Caco-2 (cell line): ENCODE measurements at places on chromosomes 1 and 21. TPM values are rescaled to one million over a fixed set of nuclear protein-coding genes. Genes with fewer than 3 reads are reported as not detected.

DNA sequence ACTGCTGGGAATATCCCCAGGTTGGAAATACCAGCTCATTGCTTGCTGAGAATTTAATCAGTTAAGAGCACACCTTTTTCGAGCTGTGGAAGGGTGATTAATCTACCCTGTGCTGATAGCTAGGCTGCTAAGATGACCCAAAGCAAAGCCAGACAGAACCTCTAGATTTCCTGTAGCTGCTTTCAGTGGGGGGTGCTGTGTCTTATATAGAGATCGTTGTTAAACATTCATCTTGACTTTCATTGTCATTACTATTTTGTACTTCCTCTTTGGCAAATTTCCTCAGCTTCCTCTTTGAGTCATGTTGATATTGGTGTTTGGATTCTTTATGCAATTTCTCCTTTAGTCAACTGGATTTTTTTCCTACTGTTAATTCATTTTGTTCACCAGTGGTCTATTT is 155.3 kb downstream of the DISC1 start:
- H3K4me3 ChIP-seq, result no peak overlapping the region
- no peaks in the 10 kb centered on the region; the same call in 1 of the 2 replicates for H3K4me1 ChIP-seq
- DNase-seq, result no peak
- H3K27me3 ChIP-seq, result no peaks in the 10 kb centered on the region

DNA sequence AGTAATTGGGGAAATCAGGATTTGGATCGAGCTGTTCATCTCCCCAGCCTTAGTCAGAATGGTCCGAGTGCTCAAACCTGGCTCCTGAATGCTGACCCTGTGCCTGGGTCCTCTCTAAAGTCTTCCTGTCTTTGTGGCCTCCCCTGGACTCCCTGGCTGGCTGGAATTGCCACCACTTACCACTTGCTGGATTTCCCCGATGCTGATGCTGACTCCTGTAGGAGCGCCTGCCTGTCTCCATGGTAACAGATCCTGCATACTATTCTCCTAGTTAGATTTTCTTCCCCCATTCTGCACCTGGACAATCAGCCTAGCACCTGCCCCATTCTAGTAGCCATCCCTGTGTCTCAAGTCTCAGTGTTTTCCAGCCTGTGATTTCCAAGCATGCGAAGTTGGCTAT is 382.2 kb upstream of the ESRRG start:
- no peaks in the 10 kb centered on the region for H3K27me3 ChIP-seq
- H3K36me3 ChIP-seq, result no peaks in the 10 kb centered on the region
- no peak for DNase-seq
- H3K4me1 ChIP-seq, result no peaks in the 10 kb centered on the region
- no peak overlapping the region for H3K4me3 ChIP-seq
- H3K27ac ChIP-seq, result no peak overlapping the region

- no peak overlapping the region for H3K4me3 ChIP-seq
- no peak for DNase-seq
- no peak overlapping the region for H3K27ac ChIP-seq
Measured at GRCh38 chr1:101920577-101920976, 76.1 kb downstream of the OLFM3 start.

- peak; percentile 62 for DNase-seq
- no peaks in the 10 kb centered on the region for H3K27me3 ChIP-seq
- no peaks in the 10 kb centered on the region for H3K4me1 ChIP-seq
- no peak overlapping the region for H3K27ac ChIP-seq
- H3K4me3 ChIP-seq, result no peak overlapping the region
- no peaks in the 10 kb centered on the region; the same call in 1 of the 2 replicates for H3K36me3 ChIP-seq
Measured at GRCh38 chr1:44652445-44653106, 21.7 kb downstream of the TMEM53 start.

DNA sequence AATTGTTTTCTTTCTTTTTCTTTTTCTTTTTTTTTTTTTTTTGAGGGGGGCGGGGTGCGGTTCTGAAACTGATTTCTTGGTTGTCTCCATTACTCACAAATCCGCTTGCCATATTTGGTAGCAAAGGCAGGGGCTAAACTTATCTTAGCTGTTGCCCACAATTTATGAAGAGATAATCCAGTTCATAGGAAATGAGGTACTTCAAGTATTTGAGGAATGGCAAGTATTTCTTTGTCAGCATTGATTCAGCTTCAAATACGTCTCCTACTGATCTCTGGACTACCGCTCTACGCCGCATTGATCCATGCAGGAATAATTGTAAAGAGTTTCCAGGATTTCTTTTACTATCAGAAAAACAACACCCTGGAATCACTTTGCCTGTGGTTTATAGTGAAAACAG is 289.2 kb upstream of the DPYD start:
- no peaks in the 10 kb centered on the region for H3K27me3 ChIP-seq
- peak overlapping the region; percentile 84 for H3K27ac ChIP-seq
- H3K36me3 ChIP-seq, result no peaks in the 10 kb centered on the region

- no peak overlapping the region for H3K27ac ChIP-seq
- H3K4me1 ChIP-seq, result no peaks in the 10 kb centered on the region
- DNase-seq, result no peak
- no peaks in the 10 kb centered on the region for H3K27me3 ChIP-seq
Measured at GRCh38 chr1:245598524-245599305, 443.9 kb downstream of the KIF26B start.

- H3K4me3 ChIP-seq, result no peak overlapping the region
- no peak overlapping the region for H3K27ac ChIP-seq
- no peaks in the 10 kb centered on the region for H3K27me3 ChIP-seq
Measured at GRCh38 chr1:186518822-186519381, 58.0 kb upstream of the PDC start.

DNA sequence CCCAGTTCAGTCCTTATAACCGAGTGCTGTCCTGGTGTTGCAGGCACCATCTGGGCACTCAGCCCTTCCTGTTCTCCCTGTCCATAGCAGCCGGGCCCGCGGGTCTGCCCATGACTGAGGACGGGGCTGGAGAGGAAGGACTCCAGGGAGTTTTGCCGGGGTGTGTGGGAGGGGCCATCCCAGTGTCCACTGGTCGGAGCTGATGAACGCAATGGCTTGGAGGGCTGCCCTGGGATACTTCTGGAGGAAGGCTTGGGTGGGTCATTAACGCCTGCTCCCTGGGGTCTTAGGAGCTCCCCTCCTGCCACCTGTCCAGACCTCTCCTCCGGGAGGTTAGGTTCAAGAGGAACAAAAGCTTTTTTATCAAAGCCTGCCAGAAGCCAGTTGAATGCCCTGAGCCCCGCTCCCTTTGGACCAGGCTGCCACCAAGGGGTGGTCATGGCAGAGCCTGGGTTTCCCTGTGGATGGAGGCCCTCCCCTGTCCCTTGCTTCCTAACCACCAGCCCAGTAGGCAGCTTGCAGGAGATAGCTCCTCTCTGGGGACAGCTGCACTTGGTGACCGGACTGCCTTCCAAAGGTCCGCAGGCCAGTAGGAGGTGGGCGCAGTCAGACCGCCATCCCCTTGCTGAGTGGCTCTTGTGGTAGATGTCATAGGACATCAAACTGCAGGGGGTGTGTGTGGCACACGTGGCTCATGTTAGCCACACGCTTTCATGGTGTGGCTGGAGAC is 61.3 kb downstream of the TRIM11 start:
- no peaks in the 10 kb centered on the region for H3K4me1 ChIP-seq
- H3K4me3 ChIP-seq, result no peak overlapping the region

GRCh38 chr1:203081465-203082230 is 4.2 kb downstream of the MYOG start:
- no peaks in the 10 kb centered on the region for H3K36me3 ChIP-seq
- no peak overlapping the region for H3K27ac ChIP-seq
- no peaks in the 10 kb centered on the region for H3K4me1 ChIP-seq
- no peak for DNase-seq
- no peak overlapping the region for H3K4me3 ChIP-seq

- no peak for DNase-seq
- H3K36me3 ChIP-seq, result no peaks in the 10 kb centered on the region
- H3K4me3 ChIP-seq, result no peak overlapping the region
- peaks cover 2% of the 10 kb centered on the region for H3K27me3 ChIP-seq
- H3K4me1 ChIP-seq, result no peaks in the 10 kb centered on the region
Measured at GRCh38 chr1:150152182-150152536, 2.4 kb downstream of the PLEKHO1 start.

DNA sequence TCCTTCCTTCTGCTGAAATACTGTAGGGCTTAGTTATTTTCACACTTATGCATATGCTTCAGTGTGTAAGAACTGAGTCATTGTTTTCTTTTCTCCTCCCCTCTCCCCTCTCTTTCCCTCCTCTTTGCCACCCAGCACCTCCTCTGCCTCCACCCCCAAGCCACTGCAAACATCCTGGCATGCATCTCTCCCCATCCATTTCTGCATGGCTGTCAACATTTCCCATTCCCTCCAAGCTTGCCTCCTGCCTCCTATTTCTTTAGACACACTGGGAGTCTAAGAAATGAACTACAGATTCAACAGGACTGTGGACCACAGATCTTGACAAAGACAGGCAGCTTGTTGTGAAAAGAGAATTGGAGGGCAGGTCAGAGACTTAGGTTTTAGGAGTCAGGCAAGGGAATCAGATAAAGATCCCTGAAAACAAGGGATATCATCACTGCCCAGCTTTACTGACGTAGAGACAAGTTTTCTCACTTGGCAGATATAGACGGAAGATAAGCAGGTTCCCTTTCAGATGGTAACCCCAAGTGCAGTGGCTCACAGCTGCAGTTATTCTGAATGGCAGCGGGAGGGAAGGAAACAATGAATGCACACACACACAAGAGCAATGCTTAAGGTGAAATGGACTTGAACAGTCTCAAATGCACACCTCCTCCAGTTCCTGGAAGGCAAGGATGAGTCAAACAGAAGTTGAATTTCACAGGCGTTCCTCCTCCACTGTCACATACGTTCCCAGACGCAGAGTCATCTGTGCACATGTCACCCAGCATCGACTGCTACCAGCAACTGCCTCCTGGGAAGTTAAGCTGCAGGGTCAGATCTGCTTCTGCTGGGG is 56.1 kb downstream of the HIVEP3 start:
- no peak for DNase-seq
- H3K27ac ChIP-seq, result no peak overlapping the region
- no peaks in the 10 kb centered on the region for H3K4me1 ChIP-seq
- H3K27me3 ChIP-seq, result no peaks in the 10 kb centered on the region; the same call in 1 of the 2 replicates

DNA sequence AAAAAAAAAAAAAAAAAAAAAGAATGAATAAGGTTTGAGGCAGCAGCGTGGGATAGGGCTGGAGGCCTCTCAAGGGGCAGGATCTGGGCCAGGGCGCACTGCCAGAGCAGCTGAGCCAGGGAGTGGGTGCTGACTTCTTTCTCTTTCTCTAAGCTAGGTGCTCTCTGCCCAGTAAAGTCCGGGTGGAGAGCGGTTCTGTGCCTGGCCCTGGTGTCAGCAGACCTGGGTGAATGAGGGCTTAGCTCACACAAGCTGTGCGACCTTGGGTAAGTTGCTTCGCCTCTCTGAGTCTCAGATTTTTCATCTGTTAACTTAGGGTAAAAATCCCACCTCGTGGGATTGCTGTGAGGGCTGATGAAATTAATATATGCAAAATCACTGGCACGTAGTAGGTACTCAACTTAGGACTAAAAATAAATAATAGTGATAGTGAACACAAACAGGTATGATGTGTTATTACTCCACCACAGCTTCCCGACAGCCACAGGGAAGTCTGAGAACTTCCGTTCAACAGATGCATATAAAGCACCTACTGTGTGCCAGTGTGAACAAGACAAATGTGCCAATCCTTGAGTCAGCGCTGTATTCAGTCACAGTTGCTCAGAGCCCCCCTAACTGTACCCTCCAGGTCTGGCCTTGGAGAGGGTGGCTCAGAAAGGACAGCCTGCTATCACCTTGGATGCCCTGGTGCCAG is 2.0 kb upstream of the FAM131C start:
- no peaks in the 10 kb centered on the region for H3K27me3 ChIP-seq
- peaks cover 5% of the 10 kb centered on the region; the same call in 1 of the 2 replicates for H3K4me1 ChIP-seq
- H3K4me3 ChIP-seq, result no peak overlapping the region
- no peaks in the 10 kb centered on the region for H3K36me3 ChIP-seq
- DNase-seq, result no peak
- no peak overlapping the region for H3K27ac ChIP-seq

- no peak for DNase-seq
- peaks cover 26% of the 10 kb centered on the region for H3K4me1 ChIP-seq
- H3K4me3 ChIP-seq, result no peak overlapping the region
- H3K27me3 ChIP-seq, result no peaks in the 10 kb centered on the region
- H3K27ac ChIP-seq, result no peak overlapping the region
Measured at GRCh38 chr1:211925016-211925415, 94.5 kb upstream of the LPGAT1 start.

DNA sequence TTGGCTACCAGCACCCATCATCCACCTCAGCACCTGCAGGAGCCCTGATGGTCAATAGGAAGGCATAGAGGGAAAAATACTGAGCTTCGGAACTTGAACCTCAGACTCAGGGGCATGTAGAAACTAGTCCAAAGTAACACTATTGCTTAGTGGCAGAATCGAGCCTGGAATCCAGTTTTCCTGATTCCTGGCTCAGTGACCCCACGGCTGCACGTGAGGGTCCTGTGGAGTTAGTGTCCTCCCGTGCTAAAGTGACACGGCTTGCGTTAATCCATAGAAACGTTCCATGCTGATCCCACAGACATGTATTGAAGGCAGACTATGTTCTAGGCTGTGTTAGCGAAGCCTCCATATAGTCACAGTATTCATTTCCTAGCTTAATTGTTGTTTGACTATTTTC is 747.0 kb upstream of the TPTE start:
- DNase-seq, result no peak
- H3K27me3 ChIP-seq, result no peaks in the 10 kb centered on the region
- no peaks in the 10 kb centered on the region for H3K4me1 ChIP-seq
- H3K27ac ChIP-seq, result no peak overlapping the region
- no peaks in the 10 kb centered on the region for H3K36me3 ChIP-seq

DNA sequence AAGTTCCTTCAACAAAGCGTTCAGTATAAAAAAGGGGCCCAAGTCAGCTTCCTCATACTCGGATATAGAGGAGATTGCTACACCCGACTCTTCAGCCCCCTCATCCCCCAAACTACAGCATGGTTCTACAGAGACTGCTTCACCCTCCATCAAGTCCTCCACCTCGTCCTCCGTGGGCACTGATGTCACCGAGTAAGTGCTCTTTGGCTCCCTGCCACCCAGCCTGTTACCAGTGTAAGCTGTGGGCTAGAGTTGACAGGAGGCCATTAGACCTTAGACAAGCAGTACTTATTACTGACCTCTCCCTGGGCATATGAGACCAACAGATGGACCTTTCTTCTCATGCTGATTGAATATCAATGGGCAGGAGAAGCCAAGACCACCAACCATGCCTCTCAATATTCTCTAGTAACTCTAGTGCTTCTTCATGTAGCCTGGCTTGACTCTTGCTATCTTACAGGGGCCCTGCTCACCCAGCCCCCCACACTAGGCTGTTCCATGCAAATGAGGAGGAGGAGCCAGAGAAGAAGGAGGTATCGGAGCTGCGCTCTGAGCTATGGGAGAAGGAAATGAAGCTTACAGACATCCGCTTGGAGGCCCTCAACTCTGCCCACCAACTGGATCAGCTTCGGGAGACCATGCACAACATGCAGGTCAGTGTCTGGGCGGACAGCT is 20.9 kb upstream of the IPO9 start:
- no peak overlapping the region for H3K4me3 ChIP-seq
- no peak for DNase-seq
- H3K27me3 ChIP-seq, result no peaks in the 10 kb centered on the region
- H3K4me1 ChIP-seq, result no peaks in the 10 kb centered on the region

Gene ASCL5
- 0.26 and 0.48 TPM in 2 replicates for total RNA-seq

Gene FCRL5
- total RNA-seq, result not detected in 2 replicates

Gene CFAP107
- total RNA-seq, result not detected in 2 replicates

Gene TNFSF4
- 1.3 and 1.7 TPM in 2 replicates for total RNA-seq

Gene SPATA45
- total RNA-seq, result not detected in 2 replicates

Gene CELA3B
- not detected in 2 replicates for total RNA-seq
